CD4-positive, alpha-beta T cell treated with Interleukin-1 beta for 1 hour (primary cell): ENCODE measurements at places on chromosomes 13 and 19.

- DNase-seq, result no peak
Observed at GRCh38 chr13:66402066-66402465, 828.1 kb downstream of the PCDH9 start.

DNA sequence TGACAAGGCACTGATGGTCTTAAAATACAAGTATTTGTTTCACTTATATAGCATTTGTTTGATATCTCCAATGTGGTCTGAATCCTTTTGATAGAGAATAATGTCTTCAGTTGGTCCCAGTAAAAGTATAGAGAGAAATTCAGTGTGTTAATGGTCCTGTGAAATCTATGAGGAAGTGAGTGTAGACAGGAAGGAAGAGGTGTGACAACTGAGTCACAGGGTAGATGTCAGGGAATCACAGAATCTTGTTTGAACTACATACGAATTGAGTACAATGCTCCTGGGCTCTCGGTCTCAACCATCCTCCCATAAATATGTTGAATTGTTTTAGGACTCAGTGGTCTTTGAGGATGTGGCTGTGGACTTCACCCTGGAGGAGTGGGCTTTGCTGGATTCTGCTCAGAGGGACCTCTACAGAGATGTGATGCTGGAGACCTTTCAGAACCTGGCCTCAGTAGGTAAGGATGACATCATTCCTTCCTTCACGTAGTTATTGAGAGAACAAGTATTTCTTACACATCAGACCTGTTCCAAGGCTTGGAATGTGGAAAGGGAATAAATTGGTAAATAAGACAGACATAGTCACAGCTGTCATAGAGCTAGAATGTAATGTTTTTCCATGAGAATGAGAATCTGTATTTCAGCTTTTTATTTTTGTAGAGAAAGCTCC, 9.1 kb downstream of the ZNF555 start:
- no peak for DNase-seq

GRCh38 chr19:41919948-41920712, 8.1 kb downstream of the ERFL start:
- DNase-seq, result no peak

GRCh38 chr19:47716270-47716937, 3.2 kb downstream of the EHD2 start:
- DNase-seq, result no peak

DNA sequence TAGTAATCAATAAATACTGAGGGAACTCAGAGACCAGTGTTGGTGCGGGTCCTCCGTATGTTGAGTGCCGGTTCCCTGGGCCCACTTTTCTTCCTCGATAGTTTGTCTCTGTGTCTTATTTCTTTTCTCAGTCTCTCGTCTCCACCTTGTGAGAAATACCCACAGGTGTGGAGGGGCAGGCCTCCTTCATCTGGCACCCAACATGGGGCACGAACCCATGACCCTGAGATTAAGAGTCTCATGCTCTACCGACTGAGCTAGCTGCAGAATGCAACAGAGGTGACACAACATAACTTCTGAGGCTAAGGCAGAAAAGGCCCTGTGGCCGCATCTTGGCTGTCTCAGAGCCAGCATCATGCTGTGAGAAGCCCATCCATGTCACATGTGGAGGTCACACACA, 5.3 kb upstream of the ZNF613 start:
- no peak for DNase-seq

- DNase-seq, result no peak
Observed at GRCh38 chr19:13888281-13888680, 11.3 kb downstream of the NANOS3 start.
